Kasumi-1 (cell line): ENCODE measurements at places on chromosomes 4 and X.

DNA sequence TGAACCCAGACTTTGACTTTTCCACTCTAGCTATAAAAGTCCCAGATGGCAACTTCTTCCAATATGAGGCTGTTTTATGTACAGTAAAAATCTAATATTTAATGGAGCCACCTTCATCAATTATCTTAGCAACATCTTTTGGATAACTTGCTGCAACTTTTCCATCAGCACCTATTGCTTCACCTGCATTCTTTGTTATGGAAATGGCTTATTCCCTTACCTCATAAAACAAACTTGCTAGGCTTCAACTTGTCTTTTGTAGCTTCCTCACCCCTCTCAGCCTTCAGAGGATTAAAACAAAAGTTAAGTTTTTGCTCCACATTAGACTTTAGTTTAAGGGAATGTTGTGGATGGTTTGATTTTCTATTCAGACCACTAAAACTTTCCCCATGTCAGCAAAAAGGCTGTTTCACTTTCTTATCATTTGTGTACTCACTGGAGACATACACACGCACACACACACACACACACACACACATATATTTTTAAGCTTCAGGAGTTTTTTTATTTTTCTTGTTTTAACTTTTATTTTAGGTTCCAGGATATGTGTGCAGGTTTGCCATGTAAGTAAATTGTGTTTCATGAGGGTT lies 1296.1 kb upstream of the PABPC4L start:
- DNase-seq, result no peak

DNA sequence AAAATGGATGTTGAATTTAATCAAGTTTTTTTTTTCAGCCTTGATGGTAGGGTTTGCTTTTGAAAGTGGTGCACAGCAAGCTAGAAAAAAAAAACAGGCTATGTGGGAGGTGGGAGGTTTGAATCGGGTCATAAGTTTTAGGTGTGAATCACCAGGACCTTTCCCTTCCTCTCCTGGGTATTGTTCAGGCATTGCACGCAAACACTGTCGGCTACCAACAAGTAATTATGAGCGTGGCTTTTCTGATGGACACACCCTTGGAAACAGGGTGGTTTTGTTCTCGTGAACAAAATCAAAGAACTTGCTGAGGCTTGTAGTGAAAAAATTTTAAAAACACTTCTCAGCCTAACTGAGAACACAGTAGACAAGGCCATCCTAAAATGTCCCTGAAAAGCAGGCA lies 18.1 kb downstream of the PIR start:
- DNase-seq, result no peak

GRCh38 chr4:13611283-13611842 lies 16.2 kb downstream of the BOD1L1 start:
- no peak for DNase-seq

DNA sequence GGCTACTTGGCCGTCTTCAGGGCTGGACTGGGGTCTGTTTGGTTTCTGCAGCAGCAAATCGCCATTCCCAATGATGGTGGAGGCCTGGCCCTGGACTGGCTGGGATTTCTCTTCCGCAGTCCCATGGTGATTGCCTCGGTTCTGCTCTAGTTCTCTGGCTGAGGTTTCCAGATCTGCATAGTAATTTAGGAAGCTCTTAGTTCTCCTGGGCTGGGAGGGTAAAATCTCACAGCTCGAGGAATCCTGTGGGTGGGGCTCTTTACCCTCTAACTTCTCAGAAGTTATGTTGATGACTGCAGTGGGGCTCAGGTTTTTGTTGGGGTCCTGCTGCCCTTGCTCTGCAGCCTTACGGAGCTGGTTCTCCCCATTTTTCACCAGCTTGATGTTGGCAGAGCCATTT lies 200.6 kb downstream of the APBB2 start:
- no peak for DNase-seq

- DNase-seq, result peak; percentile 92
Measured at GRCh38 chr4:40731792-40732245, 17.9 kb upstream of the NSUN7 start.

DNA sequence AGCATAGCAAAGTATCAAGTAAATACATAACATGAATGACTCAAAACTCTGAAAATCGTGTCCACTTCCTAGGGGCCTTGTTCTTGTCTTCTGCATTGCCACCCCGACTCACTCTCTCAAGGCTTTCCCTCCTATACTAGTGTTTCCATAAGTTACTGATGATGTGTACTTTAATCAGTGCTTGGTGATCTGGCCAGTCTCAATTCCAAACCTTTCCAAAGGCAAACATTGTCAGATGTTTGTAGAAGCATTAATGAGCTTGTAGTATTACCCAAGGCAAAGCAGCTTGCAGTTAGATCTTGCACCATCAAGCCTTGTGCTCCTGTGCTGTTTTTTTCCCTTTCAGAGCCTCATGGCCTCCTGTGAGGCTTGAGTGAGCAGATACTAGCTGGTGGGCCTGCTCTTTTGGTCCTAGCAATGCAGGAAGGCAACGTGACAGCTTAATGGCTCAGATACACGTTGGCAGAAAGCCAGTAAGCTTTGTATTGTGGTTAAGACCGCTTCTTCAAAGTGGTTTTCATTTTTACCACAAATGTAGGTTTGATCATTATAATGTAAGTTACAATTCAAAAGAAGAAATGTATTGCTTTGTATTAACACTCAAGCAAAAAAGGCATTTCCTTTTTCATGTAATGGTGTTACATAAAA lies 51.8 kb downstream of the RBPJ start:
- DNase-seq, result peak; percentile 72

DNA sequence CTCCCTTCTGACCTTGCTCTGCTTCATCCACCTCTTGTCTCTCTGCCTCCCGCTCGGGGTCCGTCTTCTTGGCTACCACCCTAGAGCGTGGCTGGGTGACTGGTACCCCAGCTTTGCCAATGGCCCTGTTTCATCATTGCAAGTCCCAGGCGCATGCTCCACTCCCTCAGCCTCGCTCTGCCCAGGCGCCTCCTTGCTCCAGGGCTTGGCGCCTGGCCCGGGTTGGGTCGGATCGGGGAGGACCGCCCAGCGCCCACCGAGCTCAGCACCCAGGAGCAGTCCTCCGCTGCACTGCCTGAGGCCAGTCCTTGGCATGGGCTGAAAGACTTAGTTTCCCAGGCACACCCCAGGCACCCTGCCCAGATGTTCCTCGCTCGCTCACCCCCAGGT lies 577 bp downstream of the BGN start:
- no peak for DNase-seq

DNA sequence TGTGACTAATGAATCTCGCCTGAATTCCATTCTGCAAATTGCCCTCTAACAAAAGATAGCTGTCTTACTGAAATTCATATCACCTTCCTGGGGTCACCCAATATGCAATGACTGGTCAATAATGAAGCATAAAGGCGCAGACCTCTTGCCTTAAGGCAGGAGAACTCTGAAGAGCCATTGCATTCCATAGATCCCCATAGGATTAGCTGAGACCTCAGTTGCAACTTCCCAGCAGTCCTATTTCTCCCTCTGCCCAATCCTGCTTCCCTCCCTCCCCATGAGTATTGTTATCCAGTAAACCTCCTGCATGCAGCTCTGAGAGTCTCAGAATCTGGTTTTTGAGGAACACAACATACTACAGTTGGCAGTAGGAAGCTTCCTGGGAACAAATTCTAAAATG lies 396.5 kb downstream of the DCAF12L2 start:
- DNase-seq, result no peak

- DNase-seq, result no peak
Measured at GRCh38 chr4:188779581-188779980, 640.3 kb downstream of the TRIML1 start.

DNA sequence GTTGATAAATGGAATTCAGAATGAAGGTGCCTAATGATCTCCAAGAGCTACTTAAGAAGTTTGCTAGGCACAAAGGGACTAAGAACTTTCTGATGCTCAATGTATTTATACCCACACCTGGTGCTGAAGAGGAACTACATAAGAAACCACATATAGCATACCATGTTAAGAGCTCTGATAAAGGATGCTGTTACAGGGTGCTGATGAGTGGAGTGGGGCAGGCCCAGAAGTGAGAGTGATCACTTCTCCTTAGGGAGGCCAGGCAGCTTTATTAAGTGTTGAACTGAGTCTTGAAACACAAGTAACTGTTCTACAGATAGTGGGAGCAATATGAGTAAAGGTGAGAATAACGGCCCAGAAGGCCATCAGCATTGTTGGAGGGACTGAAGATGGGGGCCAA lies 68.3 kb upstream of the CHRDL1 start:
- DNase-seq, result no peak

- DNase-seq, result no peak
Measured at GRCh38 chr4:3314706-3315260, 22.0 kb downstream of the RGS12 start.

- no peak for DNase-seq
Measured at GRCh38 chrX:43467608-43468234, 188.4 kb upstream of the MAOA start.
